ENCODE measurements at places on chromosomes 6 and 20.

DNA sequence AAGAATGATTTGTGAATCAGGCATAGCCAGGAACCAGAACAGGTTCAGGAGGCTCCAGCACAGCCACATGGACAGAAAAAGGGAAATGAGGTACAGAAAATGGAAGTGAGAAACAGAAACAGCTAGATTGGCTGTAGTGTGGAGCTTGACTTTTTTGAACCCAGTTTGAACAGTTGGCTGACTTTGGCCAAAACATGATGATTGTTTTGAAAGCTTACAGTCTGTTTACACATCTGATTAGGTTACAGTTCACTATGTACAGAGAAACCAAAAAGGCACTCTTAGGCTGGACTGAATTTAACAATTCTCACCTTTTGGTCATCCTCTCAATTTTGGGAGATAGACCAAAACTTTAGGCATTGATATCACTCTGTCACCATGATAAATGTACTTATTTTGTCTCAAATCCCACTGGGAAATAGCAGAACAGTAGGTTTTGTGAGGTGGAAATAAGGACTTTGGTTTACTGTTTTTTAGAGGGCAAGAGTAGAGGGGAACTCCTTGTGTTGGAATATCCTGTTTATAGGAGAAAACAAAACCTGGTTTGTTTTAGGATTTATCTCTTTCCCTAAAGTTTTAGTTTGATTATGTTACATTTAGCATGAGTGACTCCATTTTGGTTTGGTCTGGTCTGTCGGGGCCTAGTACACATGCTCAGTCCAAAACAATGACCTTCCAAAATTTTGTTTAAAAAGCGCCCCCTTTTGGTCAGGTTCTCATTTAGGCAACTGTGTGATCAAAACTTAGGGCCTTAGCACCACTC, 123.1 kb downstream of the OLIG3 start:
- no peak for DNase-seq

DNA sequence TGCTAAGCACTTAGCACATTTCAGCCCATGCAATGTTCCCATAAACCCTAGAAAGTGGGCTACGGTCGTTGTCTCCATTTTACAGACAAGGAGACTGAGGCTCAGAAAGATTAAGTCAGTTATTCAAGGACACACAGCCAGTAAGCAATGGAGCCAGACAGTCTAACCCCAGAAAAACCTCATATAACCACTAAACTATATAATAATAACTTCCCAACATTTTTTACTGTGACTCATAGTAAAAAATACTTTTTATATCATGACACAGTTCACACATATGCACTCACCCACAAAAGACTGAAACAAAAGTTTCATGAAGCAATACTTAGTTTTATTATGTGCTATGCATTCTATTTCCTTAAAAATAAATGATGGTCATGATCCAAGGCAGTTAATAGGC, 66.2 kb upstream of the EYA2 start:
- no peak for DNase-seq

DNA sequence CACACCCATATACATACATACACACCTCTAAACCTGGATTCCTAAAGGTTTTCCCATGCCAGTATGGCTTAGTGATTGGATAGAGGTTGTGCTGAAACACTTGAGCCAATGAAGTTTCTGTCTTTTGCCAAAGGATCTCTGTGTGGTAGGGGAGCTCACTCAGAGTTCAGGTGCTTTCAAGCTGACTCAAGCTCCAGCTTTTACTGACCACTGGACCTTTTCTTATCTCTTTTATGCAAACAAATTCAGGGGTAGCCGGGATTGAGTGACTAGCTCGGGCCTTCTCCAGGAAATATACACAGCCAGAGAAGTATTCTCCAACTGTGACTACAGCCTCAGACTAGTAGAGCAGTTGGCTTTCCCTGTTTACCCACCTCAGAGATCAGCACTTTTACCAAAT, 21.5 kb upstream of the DSE start:
- DNase-seq = no peak

DNA sequence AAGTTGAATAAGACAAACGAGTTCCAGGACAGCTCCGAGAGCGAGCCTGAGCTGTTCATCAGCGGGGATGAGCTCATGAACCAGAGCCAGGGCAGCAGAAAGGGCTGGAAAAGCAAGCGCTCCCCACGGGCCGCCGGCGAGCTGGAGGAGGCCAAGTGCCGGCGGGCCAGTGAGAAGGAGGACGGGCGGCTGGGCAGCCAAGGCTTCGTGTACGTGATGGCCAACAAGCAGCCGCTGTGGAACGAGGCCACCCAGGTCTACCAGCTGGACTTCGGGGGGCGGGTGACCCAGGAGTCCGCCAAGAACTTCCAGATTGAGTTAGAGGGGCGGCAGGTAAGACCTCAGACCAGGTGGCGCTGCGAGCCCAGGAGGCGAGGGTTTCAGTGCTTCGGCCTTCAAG, 56.0 kb upstream of the TMEM181 start:
- DNase-seq = no peak

DNA sequence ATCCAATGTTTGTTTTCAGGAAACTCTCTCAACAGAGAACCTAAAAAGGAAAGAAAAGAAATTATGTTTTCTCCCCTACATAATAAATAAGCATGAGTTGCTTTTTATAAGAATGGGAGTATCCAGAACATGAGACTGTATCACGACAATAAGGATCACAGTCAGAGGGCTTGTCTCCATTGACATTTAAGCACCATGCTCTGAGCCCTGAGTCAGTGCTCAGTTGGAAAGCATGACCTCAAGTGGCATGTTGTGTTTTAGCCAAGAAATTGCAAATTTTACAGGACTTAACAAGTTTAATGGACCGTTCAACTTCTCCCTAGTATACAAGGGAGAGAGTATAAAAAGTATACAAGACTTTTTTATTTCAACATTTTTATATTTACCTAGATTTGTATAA, 431.6 kb downstream of the GJA1 start:
- no peak for DNase-seq

- no peak for DNase-seq
Measured at GRCh38 chr6:83008626-83009025, 57.0 kb downstream of the UBE3D start.

DNA sequence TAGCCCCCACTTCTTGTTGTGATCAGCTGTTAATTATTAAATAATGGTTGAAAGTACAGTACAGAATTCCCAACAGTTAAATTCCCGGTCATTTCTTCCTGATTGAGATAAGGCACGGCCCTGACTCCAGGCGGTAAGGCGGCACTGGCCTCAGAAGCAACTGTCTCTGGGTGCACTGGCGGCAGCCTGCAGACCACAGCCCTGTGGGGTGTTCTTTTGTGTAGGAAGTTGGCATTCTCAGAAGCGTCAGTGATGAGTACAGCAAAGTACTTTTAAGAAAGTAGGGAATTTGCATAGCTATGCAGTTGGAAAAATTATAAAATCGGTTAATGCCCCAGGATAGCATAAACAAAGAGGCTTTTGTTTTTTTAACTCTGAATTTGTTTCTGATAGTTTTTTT, 50.5 kb downstream of the SAMD5 start:
- DNase-seq = no peak

DNA sequence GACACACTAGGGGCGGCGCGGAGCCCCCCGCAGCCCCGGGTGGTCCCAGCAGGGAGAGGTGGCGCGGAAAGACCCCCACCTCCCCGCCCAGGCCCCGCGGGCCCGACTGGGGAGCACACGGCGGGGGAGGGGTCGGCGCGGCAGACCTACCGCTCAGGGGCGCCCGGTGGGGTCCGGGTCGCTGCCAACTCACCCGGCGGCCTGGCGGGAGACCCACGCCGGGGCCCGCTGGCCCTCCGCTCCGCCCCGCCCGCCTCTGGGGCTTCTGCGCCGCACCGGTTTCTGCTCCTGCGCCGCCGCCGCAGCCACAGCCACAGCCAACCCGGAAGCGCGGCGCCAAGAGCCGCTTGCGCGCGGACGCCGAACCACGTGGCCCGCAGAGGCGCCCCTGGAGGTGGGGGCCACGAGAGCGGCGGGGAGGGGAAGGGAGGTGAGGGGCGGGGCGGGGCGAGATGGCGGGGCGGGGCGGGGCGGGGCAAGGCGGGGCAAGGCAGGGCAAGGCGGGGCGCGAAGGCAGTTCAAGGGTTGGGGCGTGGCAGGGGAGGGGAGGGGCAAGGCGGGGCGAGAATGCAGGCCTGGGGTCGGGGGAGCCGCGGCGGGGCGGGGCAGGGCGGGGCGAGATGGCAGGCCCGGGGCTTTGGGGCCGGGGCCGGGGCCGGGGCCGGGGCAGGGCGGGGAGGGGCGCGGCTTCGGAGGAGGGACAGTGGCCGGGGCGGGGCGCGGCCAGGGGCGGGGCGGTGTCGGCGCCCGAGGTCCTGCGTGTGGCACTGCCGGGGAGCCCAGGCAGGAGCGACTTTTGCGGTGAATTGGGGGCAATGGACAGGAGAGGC, at the start of gene ZBTB24:
Gene ZBTB24, minus strand, starts transcription at position 315 of the 830 bp plus-strand sequence. CDS start 1,193 bp downstream, outside the sequence.
- DNase-seq = peak; percentile 87

DNA sequence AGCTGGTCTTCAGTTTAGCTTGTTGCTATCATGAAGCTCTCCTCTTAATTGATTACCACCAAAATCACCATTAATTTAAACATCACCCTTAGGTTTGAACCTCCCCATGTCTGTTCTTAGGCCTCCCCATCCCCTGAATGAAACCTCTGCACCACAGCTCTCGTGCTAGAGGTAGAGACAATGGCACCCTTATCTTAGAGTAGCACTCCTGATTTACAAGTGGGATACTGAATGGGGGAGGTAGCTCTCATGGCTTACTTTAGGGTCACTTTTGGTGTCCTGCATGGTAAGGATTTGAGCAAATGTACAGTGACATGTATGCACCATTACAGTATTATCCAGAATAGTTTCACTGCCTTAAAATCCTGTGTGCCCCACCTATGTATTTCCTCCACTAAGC, 115.6 kb upstream of the ADTRP start:
- no peak for DNase-seq

GRCh38 chr6:156828280-156828703, 51.1 kb downstream of the ARID1B start:
- DNase-seq = peak; percentile 40

- no peak for DNase-seq
Measured at GRCh38 chr6:31521835-31522234, 6.9 kb upstream of the MCCD1 start.

- DNase-seq = no peak
Measured at GRCh38 chr6:14002176-14002947, 77.6 kb downstream of the RNF182 start.

- DNase-seq = no peak
Measured at GRCh38 chr6:7914991-7915789, 4.6 kb upstream of the TXNDC5 start.

DNA sequence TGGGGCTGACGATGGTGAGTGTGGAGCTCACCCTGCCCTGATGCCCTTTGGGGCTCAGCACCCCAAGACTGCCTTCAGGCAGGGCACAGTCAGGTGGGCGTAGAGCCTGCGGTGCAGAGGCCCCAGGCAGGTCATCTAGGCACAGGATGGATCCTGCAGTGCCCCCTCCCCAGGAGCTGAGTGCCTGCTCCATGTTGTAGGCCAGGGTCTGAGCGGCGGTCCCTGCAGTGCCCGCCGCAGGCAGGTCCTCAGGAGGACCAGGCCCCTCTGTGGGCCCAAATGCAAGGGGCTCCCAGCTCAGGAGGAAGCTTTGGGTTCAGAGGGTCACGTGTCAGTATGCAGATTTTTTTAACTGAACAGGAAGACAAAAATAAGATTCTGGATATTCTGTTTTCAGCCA, 2.8 kb downstream of the MRGBP start:
- DNase-seq = no peak

- DNase-seq = no peak
Measured at GRCh38 chr6:27761391-27761790, 150.8 kb downstream of the OR2B2 start.

DNA sequence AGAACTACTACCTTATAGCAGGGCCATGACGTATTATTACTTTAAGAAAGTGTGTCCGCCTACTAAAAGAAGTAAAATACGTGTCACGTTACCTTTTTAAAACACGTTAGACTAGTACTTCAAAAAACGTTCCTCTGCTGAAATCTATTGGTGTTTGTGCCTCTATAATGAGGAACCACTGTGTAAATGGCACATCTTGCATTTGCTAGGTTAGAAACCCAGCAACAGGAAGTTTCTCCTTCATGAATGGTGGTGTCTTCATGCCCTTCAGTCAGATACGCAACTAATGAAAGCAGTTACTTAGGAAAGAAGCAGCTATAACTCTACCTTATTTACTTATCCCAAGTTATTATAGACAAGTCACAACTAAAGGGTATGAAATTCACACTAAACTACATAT, 343.5 kb downstream of the RNGTT start:
- no peak for DNase-seq

- DNase-seq = no peak
Measured at GRCh38 chr6:3265671-3266070, 6.9 kb downstream of the PSMG4 start.

DNA sequence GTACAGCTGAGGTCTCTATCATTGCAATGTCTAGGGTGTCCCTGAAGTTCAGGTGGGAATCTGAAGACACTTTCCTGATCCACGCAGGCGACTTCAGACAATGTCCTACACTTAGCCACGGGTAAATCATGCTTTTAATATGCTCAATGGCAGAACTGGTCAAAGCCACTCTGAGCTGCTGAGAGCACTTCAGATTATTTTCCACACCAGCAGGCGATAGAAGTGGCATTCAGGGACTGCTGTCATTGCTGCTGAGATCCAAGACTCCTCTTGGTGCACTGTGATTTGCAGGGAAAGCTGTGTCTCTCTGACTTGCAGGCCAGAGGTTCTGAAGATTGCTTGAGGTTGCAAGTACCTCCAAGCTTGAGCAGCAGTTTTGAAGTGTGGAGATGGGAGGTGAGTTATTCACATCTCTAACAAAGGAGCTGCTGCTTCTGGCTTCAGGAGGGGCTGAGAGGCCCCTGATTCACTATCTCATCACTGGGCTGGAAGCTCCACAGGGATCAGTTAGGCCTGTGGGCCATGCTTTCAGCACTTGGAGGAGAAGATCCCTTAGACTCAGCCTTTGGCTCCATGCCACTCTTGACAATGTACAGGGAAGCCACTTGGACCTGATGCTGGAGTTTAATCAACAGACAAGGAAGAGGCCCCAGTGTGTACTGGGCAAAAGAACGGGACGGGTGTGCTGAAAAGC, 2.9 kb upstream of the SSTR4 start:
- no peak for DNase-seq

DNA sequence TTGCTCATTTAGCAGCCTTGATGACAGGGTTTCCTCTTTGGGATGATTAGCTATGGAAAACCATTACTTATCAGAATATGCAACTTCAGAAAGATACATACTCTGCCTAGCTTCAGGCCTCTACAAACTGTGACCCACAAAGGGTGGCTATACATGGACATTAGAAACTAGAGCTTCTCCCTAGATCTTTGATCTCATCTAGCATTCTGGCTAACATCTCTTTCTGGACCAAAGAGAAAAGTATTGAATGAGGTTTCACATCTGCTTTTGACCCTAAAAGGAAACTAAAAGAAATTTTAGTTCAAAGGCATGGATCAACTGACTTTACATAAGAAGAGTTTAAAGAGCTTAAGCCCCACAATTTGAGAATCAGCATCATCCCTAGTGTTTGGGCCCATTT, 12.4 kb upstream of the HMGN3 start:
- DNase-seq = no peak

Measured in CD4-positive, alpha-beta T cell treated with Interleukin-15 for 4 hours (primary cell).